Bronchus fibroblast of lung (primary cell): ENCODE measurements at places on chromosomes 5 and 9. TPM values are rescaled to one million over a fixed set of nuclear protein-coding genes. Genes with fewer than 3 reads are reported as not detected.

The CAMK4 gene
- total RNA-seq = 8.6 and 9.9 TPM in 2 replicates

The WDR38 gene
- not detected in 2 replicates for total RNA-seq

The NIPSNAP3A gene
- total RNA-seq = 20.8 and 21.7 TPM in 2 replicates

The TMEM250 gene
- 31.4 and 33.3 TPM in 2 replicates for total RNA-seq

The NKD2 gene
- 0.30 and 1.8 TPM in 2 replicates for total RNA-seq
